ENCODE measurements at places on chromosomes 5 and 9. TPM values are rescaled to one million over a fixed set of nuclear protein-coding genes. Genes with fewer than 3 reads are reported as not detected.
A peak's percentile ranks its signal among the peaks of the same experiment; 100 is the strongest.

- DNase-seq, result no peak
These were observed 433.0 kb downstream of the DNAH5 start for GRCh38 chr5:13511442-13511841.

Gene CXXC5
- 78.6 TPM for total RNA-seq

Gene SPATA31C1
- not detected for total RNA-seq

DNA sequence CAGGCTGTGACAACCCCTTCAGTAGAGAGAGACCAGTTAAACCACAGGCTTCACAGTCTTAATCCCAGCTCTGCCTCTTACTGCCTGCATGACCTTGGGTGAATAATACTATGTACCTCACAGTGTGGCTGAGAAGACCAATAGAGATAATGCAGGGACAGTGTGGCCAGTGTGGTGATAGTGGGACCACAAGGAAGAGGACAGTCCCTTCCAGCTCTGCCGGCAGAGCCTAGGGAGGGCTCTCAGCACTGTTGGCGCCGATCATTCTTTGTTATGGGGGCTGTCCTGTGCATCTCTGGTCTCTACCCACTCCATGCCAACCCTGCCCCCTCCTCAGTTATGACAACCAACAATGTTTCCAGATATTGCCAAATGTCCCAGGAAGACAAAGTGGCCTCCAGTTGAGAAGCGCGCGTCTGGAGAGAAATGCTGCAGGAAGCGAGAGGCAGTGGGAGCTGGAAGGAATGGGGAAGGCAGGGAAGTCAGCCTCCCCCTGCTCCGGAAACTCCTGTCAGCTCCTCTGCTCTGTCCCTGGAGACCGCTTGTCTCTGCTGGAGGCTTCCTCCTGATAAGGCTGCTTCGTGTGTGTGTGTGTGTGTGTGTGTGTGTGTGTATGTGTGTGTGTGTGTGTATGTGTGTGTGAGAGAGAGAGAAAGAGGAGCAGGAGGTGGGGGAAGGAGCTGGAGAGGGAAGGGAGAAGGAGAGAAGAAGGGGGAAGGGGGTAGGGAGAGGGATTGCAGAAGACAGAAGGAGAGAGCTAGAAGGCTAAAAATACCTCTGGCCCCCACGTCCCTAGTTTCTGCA, 31.8 kb upstream of the FABP6 start:
- DNase-seq, result no peak

DNA sequence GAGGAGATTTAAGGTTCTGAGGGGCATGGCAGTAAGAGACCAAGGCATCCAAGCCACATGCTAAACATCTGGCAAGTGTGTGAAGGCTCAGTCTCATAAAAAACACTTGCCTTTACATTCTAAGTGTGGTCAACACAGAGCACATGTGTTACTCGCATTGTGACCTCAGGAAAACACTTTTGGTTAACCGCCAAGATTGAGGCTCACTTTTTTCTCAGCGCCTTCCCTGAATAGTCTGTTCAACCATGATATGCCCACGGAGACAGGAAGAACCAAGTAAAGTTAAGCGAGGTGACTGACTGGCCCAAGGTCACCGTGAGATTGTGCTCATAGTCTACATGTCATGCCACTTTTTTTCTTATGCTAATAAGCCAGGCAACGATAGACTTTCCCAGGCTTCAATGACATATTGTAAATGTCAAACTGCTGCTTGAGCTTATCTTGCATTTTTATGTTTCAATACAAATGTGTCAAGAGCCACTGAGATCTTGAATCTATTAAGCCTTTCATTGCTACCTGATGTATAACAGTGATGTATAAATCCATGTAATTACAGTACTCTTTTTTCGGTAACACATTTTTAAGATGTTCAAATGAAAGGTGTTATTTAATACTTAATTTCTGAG, 21.1 kb upstream of the IL9 start:
- no peak for DNase-seq

Gene ARID3C
- not detected for total RNA-seq

- DNase-seq, result no peak
These were observed 5.2 kb downstream of the F2R start for GRCh38 chr5:76720988-76721569.

Gene SPATA31D3
- total RNA-seq, result not detected

GRCh38 chr9:133778336-133779013, 40.3 kb upstream of the SARDH start:
- DNase-seq, result no peak

GRCh38 chr5:53010814-53011213, 21.7 kb downstream of the ITGA2 start:
- DNase-seq, result peak; percentile 61

Gene NDST1
- 44.2 TPM for total RNA-seq

- peak; percentile 32 for DNase-seq
These were observed 1.3 kb downstream of the ARAP3 start for GRCh38 chr5:141680751-141681201.

DNA sequence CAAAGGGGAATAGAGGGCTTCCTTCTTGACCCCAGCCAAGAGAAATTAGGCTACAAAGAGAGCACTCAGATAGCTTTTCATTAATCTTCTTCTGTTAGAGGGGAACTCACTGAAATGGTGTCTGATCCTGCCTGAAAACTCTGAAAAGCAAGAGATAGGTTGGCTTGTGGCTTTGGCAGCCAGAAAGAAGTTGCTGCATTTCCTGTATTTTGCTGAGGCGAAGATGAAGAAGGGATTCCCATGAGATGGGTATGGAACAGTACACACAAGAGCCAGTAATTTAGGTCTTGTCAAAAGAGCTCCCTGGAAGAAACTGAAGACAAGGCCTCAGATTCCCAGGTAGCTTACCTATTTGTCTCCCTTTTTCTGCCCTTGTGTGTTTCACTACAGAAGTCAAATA, 120.9 kb upstream of the TARS1 start:
- DNase-seq, result peak; percentile 26

DNA sequence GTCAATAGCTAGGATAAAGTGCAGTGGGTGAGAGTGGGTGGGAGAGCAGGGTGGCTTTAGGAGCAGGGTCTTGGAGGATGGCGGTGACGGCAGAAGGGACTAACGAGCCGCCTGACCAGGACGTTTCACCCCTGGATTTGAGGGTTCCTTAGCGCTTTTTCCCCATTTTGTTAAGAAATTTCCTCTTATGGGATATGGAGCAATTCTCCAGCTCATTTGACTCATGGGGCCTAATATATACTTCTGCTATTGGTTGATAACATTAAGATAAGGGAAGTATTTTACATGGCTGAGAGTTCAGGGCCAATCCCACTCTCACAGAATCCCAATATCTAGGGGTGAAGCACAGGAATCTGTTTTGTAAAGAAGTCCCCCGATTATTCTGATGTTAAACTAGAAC, 17.6 kb downstream of the CD180 start:
- DNase-seq, result no peak

- DNase-seq, result no peak
These were observed 550 bp upstream of the CKMT2 start for GRCh38 chr5:81232464-81233079.

Gene PLAC8L1
- total RNA-seq, result not detected

DNA sequence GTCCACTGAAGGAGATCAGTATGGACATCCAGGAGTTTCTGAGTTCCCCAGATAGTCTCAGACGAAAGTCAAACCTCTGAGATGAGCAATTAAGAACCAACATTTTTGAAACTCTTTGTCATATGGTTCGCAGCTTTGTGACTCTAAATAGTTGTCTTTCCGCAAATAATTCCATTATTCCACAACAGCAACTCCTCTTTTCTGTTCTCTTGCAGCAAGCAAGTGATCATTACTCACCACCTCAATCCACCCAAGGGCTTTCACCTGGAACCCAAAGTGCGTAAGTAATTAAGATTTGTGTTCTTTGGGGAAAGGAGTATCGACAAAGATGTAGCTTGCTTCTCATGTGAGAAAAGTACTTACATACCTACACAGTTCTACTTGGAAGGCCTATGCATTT, 15.6 kb downstream of the MTX3 start:
- DNase-seq, result no peak

DNA sequence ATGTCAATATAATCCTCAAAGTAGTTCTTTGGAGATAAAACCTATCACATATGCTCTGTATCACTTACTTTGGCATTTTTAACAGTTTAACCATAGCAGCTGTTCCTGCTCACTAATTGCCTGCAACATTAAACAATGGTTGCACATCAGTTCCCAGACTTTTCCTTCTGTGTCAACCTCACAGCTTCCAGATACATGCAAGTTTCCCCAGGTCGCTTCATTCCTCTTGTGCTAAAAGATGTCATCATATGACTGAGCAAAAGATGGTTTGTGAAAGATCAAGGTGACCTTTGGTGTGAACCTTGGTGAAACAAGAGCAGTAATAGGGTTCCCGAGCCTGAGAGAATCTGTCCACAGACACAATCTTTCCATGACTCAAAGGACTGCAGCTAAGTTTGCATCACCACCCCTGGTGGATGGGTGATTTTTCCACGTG, 500.4 kb upstream of the PAPPA start:
- DNase-seq, result peak; percentile 61

DNA sequence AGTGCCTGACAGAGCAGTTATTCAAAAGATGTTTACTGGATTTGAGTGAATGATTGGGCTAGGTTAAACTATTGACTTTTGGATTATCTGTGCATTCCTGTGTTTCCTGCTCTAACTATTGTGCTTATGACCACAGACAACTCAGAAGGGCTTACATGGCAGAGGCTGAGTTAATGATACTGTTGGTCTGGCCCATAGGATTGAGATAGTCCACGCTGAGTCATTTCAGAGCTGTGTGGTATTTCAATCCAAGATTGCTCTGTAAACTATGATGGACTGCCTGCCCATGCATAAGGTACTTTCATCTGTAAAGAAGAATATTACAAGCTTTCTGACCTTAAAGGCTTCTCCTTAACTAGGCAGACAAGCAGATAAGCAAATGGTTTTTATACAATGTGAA, 49.1 kb upstream of the SLIT3 start:
- DNase-seq, result peak; percentile 90

- no peak for DNase-seq
These were observed 46.5 kb downstream of the EBF1 start for GRCh38 chr5:159053216-159053615.

Gene SLC1A3
- total RNA-seq, result 17.0 TPM

- no peak for DNase-seq
These were observed 56.2 kb upstream of the ALDH1B1 start for GRCh38 chr9:38336341-38336740.

Gene SAXO1
- 0.10 TPM for total RNA-seq

DNA sequence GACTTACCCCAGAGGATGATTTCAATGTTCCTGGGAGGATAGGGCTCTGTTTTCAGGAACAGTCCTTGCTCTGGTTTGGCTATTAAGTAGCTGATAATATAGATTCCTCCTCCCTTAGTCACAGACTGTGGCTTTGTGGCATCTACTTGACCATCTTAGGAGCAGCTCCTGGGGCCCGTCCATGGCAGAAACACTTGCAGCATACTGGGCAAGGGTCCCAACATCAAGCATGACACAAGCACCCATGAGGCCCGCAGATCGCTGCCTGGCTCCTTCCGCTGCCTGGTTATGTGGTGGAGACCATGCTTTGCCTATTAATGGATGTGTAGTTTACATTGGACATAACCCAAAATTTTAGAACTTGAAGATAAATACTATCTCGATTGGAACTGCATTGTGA, 170.1 kb downstream of the ICE1 start:
- DNase-seq, result peak; percentile 5

DNA sequence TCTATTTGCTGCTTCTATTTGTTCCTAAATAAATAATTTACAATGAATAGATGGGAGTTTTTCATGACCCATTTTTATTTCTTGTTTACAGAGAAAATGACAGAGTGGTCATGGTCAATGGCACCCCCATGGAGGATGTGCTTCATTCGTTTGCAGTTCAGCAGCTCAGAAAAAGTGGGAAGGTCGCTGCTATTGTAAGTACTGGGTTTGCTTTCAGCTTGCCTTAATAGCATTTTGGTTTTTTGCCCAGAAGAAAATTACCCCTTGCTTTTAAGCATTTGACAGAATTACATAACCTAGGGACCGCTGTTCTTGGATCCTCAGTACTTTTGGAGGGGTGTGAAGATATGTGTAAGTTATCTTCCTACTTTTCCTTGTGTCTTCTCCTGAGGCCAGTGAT, 44.1 kb downstream of the TJP2 start:
- no peak for DNase-seq

Gene CARTPT
- total RNA-seq, result not detected
